ENCODE measurements at places on chromosomes 16 and 17.

DNA sequence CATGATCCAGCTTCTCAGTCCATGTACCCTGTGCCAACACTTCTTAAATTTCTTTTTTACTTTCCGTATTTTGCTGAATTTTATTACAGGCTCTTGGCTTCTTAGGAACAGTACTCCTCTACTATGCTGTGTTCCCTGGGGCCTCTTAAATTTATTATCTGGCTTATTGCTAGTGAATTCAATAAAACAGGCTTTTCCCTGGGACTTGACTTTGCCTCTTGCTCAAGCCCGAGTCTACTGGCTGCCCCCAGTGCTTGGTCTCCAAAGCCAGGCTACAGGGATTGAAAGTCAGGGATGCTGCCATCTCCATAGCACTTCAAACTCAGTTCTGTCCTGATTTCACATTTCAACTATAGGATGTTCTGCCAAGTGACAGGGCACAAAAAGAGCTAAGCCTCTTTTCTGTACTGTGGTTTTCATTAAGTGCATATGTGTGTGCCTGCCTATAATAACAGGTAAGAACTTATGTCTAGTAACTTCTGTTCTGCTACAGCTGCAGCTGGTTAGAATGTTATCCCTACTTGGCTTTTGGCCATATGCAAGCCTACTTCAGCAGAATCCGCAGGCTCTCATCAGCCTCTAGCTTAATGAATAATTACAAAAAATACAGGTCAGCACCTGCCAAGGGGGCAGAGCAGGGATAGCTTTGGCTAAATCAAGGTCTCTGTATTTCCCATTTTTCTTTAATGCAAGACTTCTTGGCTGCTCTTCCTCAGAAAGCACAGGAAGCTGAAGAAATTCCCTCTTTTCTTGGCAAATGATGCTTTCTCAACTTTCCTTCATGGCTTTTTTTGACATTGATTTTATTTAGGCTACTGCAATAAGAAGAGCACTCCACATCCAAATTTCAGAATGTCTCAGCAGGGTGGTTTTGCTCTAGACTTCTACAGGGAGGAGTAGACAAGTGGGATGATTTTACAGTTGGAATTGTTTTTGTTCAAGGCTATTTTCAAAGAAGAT, 8.2 kb downstream of the FAM20A start:
- DNase-seq, result peak; percentile 75

DNA sequence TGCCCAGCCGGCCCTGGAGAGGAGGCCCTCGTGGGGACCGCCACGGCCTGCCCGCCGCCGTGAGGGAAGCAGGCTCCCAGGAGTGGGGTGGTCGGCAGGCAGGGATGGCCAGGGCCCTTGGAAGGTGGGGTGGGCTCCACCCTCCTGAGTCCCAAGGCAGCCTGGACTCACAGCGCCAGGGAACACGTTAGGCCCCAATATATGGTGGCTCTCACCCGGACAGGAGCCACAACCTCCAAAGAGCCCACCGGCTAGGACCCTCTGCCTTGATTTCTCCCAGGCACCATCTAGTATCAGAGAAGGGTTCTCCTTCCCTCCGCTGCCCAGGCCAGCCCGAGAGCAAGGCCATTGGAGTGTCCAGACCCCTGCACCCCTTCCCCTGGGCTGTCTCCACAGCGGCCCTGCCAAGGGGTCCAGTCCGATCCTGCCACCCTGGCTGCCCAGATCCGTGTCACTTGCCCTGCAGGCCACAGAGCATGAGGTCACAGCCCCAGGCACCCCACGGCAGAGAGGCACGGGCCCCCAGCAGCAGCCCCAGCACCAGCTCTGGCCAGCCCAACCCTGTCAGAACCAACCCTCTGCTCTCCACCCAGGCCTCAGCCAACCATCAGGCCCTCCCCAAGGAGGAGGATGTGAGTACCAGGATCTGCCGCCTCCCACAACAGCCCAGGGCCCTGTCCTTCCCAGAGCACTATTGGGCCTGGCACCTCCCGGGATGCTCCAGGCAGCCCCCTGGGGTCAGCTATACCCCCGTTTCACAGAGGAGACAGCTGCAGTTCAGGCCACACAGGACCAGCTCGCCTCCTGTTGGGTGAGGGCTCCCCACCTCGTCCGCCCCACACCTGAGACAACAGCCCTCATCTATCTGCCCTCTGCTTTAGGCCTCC, 1.1 kb upstream of the AXIN1 start:
- no peak for DNase-seq

GRCh38 chr17:29578626-29579485, 10.4 kb downstream of the TP53I13 start:
- no peak for DNase-seq

- DNase-seq, result no peak
Measured at GRCh38 chr17:67212231-67212630, 32.8 kb downstream of the HELZ start.
